ENCODE measurements at places on chromosomes 1 and 21.
A peak's percentile ranks its signal among the peaks of the same experiment; 100 is the strongest.

- peak; percentile 89 for DNase-seq
Observed at GRCh38 chr1:110312188-110313121, 26.7 kb upstream of the RBM15 start.

DNA sequence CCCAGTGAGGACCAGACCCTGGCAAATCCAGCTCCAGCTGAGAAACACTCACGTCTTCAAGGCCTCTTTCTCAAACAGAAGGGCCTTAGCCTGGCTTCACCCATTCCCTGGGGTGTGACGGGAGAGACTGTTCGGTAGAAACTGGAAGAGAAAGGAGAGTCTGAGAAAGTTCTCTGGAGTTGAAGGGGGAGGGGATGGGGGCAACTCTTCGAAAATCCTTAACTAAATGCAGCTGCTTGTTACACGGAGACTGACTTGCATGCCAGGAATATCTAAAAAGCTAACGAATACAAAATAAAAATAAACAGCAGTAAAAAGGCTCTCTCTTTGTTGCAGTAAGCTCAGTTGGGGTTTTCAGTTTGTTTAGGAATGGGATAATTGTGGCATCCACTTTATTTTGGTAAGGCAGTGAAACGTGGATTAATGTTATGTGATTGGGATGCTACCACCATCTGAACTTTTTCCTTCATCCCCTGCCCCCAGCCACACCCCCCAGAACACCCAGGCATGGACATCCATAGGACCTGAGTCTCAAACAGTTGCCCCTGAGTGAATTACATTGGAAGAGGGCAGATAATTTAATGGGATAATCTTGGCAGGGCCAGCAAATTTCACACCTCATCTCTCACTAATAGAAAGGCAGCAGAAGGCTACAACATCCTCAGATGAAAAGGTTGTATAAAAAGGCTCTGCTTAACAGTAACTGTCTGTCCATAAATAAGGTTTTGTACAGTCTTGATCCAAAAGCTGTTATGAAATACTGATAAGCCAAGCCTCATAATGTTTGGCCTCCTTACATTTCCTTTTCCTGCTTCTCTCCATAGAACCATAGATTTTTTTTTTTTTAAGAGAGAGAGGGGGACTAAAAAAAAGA lies 5.8 kb downstream of the ROR1 start:
- DNase-seq = peak; percentile 59

GRCh38 chr1:61604261-61604660 lies 120.7 kb downstream of the TM2D1 start:
- DNase-seq = no peak

GRCh38 chr1:6365047-6365446 lies 28.5 kb downstream of the ACOT7 start:
- DNase-seq = no peak

- no peak for DNase-seq
Observed at GRCh38 chr1:10340930-10341590, 57.8 kb upstream of the PGD start.
